ENCODE measurements at places on chromosomes 16 and 17.

DNA sequence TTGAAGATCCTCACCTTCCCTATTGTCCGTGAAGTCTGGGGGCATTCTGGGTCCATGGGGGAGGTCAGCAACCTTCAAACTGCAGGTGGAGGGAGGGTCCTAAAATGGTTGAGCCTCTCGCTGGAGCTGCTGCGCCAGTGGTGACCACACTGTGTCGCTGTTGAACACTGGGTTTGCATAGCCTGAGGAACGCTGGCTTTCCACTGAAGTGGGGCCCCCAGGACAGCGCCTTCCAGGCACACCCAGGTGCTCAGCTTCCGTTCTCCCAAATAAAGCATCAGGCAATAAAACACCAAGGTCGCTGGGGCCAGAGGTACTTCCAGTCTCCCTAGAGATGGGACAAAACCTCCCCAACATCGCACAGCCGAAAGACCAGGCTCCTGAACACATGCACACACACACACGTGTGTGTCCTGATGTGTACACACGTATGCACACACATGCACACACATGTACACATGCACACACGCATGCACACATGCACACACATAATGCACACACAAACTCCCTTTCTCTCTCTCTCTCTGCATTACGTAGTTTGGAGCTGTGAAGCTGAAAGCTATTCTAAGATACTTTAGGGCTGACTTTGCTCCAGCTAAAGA, 120.6 kb downstream of the IRF8 start:
- peak; percentile 17 for DNase-seq

- DNase-seq: no peak
Observed at GRCh38 chr16:78092758-78093157, 6.7 kb upstream of the WWOX start.

DNA sequence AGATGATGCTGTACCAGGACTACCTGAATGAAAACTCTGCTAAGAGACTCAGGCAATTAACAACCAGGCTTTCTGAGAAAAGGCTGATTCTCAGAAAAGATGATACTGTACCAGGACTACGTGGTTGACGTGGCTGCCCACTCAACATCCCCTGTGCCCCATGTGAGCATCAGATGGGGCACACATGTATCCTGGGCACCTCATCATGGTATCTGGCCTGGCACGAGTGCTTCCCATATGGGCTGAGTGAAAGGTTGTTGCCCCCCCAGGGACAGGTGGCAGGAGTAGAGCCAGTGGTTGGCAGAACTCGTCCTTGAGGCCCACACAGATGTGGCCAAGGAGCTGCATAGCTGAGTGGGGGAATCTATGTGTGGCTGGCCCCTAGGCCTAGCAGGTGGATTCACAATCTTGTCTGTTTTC, 3.5 kb upstream of the CES4A start:
- DNase-seq: no peak

DNA sequence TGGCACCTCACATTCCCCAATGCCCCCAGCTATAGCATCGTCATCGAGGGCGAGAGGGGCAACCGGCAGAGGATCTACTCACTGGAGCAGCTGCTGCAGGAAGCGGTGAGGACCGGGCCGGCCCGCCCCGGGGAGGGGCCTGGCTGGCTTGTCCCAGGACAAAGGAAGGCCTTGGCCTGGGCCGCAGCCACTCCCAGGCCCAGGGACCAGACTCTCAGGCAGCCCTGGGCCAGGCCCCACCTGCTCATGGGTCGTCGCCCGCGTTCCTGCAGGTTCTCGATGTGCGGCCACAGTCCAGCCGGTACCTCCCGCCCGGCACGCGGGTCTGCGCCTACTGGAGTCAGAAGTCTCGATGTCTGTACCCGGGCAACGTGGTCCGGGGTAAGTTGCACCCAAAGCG, 53.4 kb downstream of the ACTG1 start:
- DNase-seq: no peak

- DNase-seq: no peak
Observed at GRCh38 chr16:62950351-62950750, 914.1 kb upstream of the CDH8 start.

GRCh38 chr16:17467923-17468540, 2.7 kb downstream of the XYLT1 start:
- no peak for DNase-seq

- DNase-seq: no peak
Observed at GRCh38 chr17:58186591-58186990, 5.9 kb upstream of the EPX start.

- DNase-seq: no peak
Observed at GRCh38 chr17:42233994-42234393, 39.7 kb upstream of the GHDC start.

DNA sequence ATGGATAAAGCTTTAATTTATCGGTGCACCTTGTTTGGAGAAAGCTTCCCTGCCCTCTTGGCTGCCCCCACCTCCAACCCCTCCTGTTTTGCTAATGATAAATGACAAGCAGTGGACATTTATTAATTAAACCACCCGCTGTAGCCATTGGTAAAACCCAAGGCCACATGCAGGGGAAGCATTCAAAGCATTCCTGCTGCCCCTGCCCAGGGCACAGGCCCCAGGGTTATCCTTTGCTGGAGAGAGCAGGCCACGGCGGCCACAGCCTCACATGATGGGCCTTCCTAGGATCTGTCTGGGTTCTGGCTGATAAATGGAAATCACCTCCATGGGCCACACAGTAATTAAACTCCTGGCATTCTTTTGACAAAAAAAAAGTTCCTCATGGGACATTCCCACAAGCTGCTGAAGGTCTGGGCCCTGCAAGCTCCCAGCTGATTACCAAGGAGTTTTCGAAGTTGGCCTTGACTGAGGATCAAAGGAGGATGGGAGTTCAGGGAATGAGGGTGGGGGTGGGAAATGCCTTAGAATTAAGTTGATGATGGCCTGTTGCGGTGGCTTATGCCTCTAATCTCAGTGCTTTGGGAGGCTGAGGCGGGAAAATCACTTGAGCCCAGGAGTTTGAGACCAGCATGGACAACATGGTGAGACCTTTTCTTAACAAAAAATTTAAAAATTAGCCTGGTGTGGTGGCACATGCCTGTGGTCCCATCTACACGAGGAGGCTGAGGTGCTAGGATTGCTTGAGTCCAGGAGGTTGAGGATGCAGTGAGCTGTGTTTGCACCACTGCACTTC, 35.5 kb downstream of the SOST start:
- DNase-seq: no peak

- no peak for DNase-seq
Observed at GRCh38 chr16:89099905-89100304, 6.3 kb downstream of the ACSF3 start.

- DNase-seq: no peak
Observed at GRCh38 chr17:42683407-42684034, 1.2 kb downstream of the CNTNAP1 start.

- peak; percentile 90 for DNase-seq
Observed at GRCh38 chr17:50482516-50482915, 3.9 kb downstream of the RSAD1 start.

DNA sequence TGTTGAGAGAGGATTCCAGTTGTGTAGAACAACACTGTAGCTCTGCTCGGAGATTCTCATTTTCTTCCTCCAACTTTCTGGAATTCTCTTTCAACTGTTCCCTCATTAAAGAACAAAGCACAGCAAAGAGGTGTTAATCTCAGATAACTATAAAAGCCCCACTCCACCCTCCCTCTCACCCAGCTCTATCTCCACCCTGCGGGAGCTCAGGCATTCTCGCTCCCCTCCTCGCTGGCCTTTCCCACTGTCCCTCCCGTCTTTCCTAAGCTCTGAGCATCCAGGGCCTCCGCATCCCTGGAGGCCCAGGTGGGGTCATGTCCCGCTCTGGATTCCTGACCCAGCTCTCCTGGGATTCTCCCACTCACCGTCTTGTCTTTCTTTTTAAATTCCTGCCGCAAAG, 35.1 kb downstream of the DHX38 start:
- DNase-seq: no peak

- DNase-seq: no peak
Observed at GRCh38 chr16:70158261-70158939, 15.2 kb upstream of the CLEC18C start.

DNA sequence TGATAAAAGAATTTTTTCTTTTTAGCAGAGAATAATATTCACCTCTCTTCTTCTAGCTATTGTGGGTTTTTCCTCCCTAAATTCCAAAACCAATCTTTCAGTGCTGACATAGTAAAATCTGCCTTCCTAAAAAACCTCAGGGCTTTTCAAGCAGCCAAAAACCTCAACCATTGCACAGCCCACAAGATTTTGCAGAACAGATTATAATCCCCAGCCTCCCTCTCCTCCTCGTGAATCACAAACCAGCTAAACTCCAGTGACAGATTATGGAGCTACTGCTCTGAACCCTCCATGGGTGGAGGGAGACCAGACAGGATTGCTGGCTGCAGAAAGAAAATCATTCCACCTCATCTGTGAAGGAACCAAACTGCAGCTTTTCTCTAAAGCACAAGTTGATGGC, 341.6 kb downstream of the SOX9 start:
- DNase-seq: no peak

DNA sequence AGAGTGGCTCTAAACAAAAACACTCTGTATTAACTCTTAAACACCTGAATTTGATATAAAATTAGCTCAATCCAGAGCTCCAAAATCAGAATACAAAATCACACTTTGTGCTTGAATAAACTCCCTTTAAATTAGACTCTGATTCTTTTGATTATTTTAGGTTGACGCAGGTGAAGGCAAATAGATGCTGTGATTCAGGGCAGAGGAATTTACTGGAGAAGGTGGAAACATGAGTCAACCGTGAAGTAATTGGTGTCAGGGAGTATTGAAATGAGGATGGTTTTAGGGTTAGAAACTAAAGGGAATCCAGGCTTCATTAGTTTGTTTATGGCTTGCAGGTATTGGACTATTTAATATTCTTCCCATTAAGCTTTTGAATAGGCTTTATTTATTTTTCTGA, 37.1 kb upstream of the TEKT1 start:
- DNase-seq: no peak

- DNase-seq: no peak
Observed at GRCh38 chr17:45828171-45828570, 16.5 kb upstream of the SPPL2C start.

GRCh38 chr16:86398622-86399021, 111.7 kb upstream of the FOXF1 start:
- DNase-seq: no peak

GRCh38 chr17:82000803-82001570, 21.7 kb downstream of the CENPX start:
- DNase-seq: no peak

DNA sequence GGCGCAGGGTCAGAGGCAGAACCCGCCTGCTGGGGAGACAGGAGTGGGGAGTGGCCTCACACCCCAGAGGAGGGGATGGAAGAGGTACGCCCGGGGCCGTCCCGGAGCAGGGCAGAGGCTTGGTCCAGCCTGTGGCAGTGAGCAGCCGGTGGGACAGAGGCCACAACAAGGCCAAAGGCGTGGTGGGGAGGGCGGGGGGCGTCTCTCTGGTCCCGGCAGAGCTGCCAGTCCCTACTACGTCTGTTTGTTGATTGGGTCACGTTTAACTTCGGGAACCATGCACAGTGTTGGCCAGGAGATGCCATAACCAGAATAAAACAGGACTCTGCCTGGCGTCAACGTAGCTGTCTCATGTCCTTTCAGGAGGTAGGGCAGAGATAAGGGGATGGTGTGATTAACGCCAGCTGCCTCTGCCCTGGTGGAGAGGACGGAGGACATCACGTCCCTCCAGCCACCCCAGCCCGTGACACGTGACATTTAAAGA, 192.8 kb downstream of the BANP start:
- DNase-seq: no peak

DNA sequence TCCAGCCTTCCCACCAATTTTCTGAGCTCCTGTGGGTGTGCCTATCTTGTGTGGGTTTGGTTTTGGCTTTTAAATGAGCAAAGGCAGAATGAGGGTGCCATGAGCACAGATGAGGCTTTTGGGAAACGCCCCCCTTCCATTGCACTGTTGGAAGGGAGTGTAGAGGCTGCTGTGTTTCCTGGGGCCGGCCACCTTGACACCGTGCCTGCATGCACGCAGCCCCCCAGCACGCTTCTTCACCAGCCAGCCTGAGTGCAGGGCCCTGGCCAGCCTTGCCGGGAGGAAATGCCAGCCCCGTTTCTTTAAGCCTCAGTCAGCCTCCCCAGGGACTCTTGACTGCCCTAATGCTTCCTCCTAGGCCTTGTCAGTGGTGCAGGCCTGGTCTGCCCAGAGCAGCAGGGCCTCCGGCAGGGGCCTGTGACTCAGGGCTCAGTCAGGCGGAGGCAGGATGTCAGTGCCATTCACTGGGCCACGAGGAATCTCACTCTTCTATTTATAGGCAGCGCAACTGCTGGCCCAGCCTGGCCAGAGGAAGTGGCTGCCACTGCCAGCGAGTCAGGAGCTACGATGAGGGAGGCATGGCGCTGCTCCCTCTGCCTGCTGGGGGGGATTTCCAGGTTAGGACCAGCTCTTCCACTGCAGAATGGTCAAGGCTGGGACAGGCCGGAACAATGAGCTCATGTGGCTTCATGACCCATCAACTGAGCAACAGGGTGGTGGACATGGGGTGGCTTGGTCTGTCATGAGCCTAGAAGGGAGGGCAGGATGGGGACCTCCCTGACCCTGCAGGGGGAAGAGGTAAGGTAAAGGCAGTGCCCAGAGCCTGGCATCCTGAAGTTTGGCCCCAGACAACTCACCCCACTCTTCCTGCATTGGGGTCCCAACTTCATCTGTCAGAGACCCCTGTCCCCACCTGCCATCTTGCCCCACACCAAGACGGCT, 205.2 kb downstream of the RAB11FIP4 start:
- DNase-seq: peak; percentile 35

GRCh38 chr16:54936979-54937670, 6.5 kb downstream of the IRX5 start:
- peak; percentile 73 for DNase-seq

GRCh38 chr16:69105501-69106361, at the start of gene HAS3:
HAS3 (plus strand) TSS chr16:69105653; CDS start chr16:69109396, 3,743 bp downstream.
- DNase-seq: peak; percentile 77
